ENCODE measurements at places on chromosomes 6 and 20.

GRCh38 chr20:44218446-44218845 lies 7.9 kb upstream of the OSER1 start:
- no peak for DNase-seq

DNA sequence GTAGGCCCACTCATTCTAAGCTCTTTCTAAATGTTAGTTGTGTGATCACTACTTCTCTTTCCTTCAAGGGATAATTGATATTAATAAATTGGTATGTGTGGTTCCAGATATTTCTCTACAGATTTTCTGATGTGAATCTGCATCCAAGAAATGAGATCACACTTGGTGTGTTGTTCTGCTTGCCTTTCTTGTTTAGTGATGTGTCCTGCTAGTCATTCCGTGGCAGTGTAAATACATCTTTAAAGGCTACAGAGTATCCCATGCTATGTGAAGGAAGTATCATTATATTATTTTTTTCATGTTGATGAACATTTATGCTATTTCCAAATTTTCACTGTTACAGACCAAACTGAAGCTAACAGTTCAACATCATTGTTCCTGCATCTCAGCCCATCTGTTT lies 13.2 kb downstream of the CDH26 start:
- no peak for DNase-seq

- no peak for DNase-seq
These were observed 125.9 kb upstream of the TRAF3IP2 start for GRCh38 chr6:111731456-111732195.

DNA sequence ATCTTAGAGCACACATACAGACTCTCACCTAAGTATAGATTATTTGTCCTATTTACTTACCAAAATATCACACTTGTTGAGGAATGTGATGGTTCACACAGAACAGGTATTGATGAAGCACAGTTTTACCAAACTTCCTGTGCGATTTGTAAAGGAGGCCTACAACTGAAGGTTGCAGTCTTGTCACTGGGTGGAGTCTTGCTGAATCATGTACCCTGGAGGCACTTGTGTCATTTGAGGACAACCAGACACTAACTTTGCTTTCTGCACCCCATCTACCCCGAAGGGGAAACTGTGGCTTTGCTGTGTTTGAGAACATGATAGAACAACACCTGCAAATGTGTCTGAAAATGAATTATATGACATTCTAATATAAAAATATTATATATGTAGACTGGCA lies 32.4 kb upstream of the HINT3 start:
- no peak for DNase-seq

DNA sequence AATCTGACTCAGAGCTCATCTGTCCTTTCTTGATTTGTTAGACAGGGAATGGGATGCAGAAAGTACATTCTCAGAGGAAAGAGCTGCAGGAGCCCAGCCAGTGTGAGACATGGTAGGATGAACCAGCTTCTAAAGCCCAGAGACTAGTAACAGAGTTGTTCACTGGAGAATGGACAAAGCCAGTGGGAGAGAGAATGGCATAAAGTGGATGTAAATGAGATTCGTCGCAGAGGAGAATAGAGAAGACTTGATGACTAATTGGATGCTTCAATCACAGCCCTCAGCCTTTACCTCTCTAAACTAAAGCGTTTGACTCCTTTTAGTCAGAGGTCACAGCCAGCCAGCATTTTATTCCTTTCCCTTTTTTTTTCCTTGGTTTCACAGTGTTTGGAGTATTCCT lies 25.5 kb upstream of the L3MBTL3 start:
- DNase-seq, result no peak

GRCh38 chr6:125375821-125376220 lies 74.1 kb upstream of the HDDC2 start:
- no peak for DNase-seq
